ENCODE measurements at places on chromosomes 6 and 20. TPM values are rescaled to one million over a fixed set of nuclear protein-coding genes. Genes with fewer than 3 reads are reported as not detected.
A peak's percentile ranks its signal among the peaks of the same experiment; 100 is the strongest.

The AURKA gene
- total RNA-seq = 240 TPM

DNA sequence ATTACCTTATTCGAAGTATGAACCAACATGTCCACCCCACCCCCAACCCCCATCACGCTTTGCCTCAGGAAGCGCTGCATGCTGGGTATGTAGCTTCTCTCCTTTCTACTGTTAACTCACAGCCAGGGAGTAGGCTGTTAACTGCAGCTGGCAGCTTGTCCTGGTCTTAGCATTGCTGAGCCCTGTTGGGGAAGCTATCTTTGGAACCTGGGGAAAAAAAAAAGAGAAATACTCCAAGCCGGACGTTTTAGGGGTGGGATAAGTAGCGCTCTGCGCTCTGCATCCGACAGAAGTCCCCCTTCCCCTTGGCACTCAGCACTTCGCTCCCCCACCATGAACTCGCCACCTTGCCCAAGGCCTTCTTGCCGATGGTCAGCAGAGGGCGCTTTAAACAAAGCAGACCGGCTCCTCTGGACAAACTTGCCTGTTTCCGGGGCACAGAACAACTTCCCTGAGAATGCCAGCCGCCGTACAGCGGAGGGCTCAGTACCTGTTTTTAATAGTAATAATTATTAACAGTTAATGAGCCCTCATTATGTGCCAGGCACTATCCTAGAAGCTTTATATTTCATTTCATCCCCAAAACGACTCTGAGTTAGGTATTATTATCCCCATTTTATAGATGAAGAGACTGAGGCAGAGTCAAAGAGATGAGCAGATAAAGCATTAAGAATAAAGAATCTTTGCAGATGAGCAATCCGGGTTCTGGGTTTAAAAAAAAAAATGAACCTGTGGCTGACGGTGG, 35.2 kb upstream of the MDFI start:
- no peaks in the 10 kb centered on the region for H3K36me3 ChIP-seq
- H3K27ac ChIP-seq = no peak overlapping the region
- DNase-seq = peak; percentile 87
- no peaks in the 10 kb centered on the region for H3K4me1 ChIP-seq
- H3K4me3 ChIP-seq = peak overlapping the region; percentile 14
- H3K27me3 ChIP-seq = no peaks in the 10 kb centered on the region

GRCh38 chr6:149751239-149751638, 1.7 kb downstream of the PCMT1 start:
- H3K27me3 ChIP-seq = no peaks in the 10 kb centered on the region
- peak overlapping the region; percentile 100 for H3K4me3 ChIP-seq
- H3K4me1 ChIP-seq = no peaks in the 10 kb centered on the region
- no peak for DNase-seq
- no peak overlapping the region for H3K27ac ChIP-seq

- peaks cover 20% of the 10 kb centered on the region for H3K36me3 ChIP-seq
- H3K4me1 ChIP-seq = no peaks in the 10 kb centered on the region
- DNase-seq = no peak
- no peak overlapping the region for H3K27ac ChIP-seq
- H3K27me3 ChIP-seq = no peaks in the 10 kb centered on the region
- H3K4me3 ChIP-seq = no peak overlapping the region
Measured at GRCh38 chr6:8084586-8084985, 17.8 kb downstream of the EEF1E1 start.

- DNase-seq = no peak
- no peaks in the 10 kb centered on the region for H3K36me3 ChIP-seq
- H3K27ac ChIP-seq = no peak overlapping the region
- H3K27me3 ChIP-seq = no peaks in the 10 kb centered on the region
- peaks cover 9% of the 10 kb centered on the region for H3K4me1 ChIP-seq
Measured at GRCh38 chr20:44084439-44084838, 102.5 kb downstream of the JPH2 start.

DNA sequence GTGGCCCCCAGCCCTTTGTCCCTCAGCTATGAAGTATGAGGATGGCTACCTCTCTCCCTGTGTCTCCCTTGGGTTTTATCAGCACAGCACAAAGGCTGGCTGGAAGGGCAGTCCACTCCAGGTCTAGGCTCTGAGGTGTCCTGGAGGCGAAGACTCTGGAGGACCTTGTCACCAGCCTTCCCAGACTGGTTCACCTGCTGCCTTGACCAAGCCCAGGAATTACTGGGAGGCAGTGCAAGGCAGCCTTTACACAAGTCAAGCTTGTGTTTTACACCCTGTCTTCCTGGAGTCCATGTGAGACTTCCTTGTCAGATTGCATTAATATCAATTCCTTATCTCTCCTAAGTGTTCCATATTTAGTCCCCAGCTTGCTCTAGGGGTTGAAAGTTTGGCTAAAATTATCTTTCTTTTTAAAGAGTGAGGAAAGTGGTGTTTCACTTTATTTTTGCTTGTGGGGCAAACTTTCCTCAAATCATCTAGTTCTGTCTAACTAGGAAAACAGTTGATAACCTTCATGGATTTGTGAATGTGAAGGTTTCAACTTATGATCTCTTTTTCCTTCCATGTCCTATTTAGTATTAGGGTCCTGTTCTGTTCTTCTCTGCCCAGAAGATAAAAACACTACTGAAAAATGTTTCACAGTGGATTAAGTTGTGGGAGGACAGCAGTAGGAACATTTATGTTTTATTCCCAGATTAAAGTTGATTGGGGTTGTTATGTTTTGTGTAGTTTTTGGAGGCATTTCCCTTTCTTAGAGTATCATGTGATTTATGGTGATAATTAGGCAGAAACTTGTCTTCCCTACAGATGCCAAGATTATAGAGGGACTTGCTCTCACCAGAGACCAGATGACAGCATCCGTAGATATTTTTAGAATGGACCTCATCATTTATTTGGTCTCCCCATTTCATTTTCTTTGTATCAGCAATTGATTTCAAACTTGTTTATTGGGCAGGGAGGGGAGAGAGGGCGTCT, 114.8 kb downstream of the FOXO3 start:
- H3K27me3 ChIP-seq = no peaks in the 10 kb centered on the region
- H3K4me1 ChIP-seq = no peaks in the 10 kb centered on the region
- no peak overlapping the region for H3K4me3 ChIP-seq
- H3K36me3 ChIP-seq = 0 out of 2 replicates have a peak, but pooled peaks cover 2% of the 10 kb centered on the region
- no peak overlapping the region for H3K27ac ChIP-seq
